ENCODE measurements at places on chromosomes 16 and 17. TPM values are rescaled to one million over a fixed set of nuclear protein-coding genes. Genes with fewer than 3 reads are reported as not detected.

Gene SPPL2C
- total RNA-seq, result not detected

Gene CHST4
- not detected for total RNA-seq

Gene WIPI1
- total RNA-seq, result 14.1 TPM

Gene FNDC8
- not detected for total RNA-seq

Gene PRRT2
- 18.6 TPM for total RNA-seq

Gene MAP2K6
- total RNA-seq, result 48.4 TPM

Gene TBC1D3E
- total RNA-seq, result not detected

DNA sequence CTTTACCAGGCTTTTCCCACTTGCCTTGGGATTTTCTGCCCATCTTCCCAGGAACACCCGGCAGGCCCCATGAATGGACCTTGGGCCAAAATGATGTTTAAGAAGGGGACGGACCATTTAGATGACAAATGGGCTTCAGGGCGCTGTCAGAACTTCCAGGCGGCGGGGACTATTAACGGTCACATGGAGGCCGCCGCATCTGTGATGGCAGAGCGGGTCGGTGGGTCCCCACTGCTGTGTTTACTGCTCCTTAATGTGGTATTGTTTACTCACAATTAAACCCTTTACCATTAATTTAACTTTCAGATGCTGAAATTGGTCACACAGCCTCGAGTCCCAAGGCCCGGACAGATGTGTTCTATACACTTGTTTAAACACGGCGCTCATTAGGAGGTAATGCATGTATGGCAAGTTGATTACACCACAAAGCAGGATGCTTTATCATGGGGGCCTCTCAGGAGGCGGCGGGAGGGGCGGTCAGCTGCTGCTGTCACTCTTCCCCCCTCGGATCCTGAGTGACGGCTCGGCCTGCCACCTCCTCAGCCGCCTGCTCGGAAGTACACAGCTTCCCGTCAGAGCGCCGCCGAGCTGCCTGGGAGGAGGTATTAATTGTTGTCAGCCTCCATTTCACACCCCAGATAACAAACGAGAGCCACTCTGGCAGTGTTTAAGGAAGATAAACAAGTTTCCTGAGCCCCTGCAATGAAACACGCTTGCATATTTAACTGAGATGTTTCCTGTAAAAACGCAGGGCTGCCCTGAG, 83.9 kb upstream of the IRX3 start:
- peaks cover 48% of the 10 kb centered on the region for H3K27me3 ChIP-seq
- peak overlapping the region; percentile 22 for H3K4me3 ChIP-seq
- H3K4me1 ChIP-seq, result peaks cover 39% of the 10 kb centered on the region
- H3K36me3 ChIP-seq, result no peaks in the 10 kb centered on the region
- H3K27ac ChIP-seq, result peak overlapping the region; percentile 87
- no peak for DNase-seq

DNA sequence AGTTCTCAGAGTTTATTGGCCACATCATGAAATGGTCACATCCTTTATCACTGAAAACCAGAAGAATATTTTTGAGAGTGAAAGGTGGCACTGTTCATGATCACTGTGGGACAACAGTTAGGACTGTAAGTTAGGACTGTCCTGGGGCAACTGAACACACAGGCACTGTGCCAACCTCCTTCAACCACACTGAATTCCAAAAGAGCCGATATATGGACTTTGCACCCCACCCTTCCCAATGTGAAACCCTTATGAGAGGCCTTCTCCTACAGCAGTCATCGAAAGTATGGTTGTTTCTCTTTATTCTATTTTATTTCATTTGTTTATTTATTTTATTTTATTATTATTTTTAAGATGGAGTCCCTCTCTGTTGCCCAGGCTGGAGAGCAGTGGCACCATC, 353.5 kb downstream of the TOX3 start:
- no peak for DNase-seq
- H3K27ac ChIP-seq, result no peak overlapping the region
- no peak overlapping the region for H3K4me3 ChIP-seq
- H3K36me3 ChIP-seq, result no peaks in the 10 kb centered on the region
- no peaks in the 10 kb centered on the region for H3K27me3 ChIP-seq
- peaks cover 10% of the 10 kb centered on the region for H3K4me1 ChIP-seq

GRCh38 chr17:82553210-82553930, 33.8 kb downstream of the FOXK2 start:
- DNase-seq, result no peak
- no peak overlapping the region for H3K27ac ChIP-seq
- H3K4me3 ChIP-seq, result no peak overlapping the region
- H3K27me3 ChIP-seq, result no peaks in the 10 kb centered on the region

DNA sequence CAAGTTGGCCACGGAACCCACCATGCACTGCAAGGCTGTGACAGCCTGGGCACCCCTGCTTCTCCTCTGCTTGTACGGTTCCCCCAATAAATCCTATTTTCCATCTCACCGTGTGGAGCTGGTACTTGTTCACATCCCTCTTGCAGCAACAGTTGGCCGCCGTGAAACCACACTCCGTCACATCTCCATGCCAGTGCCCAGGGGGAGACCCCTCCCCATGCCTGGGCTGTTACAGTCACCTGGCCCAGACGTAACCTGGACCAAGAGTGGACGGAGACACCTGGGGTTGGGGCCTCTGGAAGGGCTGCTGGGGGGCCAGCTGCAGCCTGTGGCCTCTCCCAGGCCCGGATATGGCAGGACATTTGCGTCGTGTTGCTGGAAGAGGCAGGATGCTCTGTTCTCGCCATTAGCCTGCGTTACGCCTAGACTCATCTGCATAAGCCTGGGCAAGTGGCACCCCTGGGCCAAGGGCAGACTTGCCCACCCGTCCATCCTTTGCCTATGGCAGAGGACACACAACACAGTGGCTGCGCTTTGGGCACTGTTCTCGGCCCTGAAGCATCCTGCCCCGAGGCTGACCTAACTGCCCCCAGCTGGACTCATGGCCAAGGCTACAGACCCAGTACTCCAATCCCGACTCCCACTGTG, 14.2 kb upstream of the KREMEN2 start:
- H3K36me3 ChIP-seq, result peaks cover 7% of the 10 kb centered on the region
- no peak overlapping the region for H3K4me3 ChIP-seq
- H3K27me3 ChIP-seq, result no peaks in the 10 kb centered on the region
- H3K27ac ChIP-seq, result no peak overlapping the region

- H3K27me3 ChIP-seq, result peaks cover 6% of the 10 kb centered on the region
- DNase-seq, result no peak
- H3K4me1 ChIP-seq, result peaks cover 17% of the 10 kb centered on the region
- H3K27ac ChIP-seq, result no peak overlapping the region
- H3K36me3 ChIP-seq, result no peaks in the 10 kb centered on the region
- H3K4me3 ChIP-seq, result no peak overlapping the region
These were observed 284.4 kb downstream of the FOXL1 start for GRCh38 chr16:86862595-86863280.

- H3K4me3 ChIP-seq, result no peak overlapping the region
- DNase-seq, result no peak
- H3K27me3 ChIP-seq, result no peaks in the 10 kb centered on the region
- no peak overlapping the region for H3K27ac ChIP-seq
These were observed 69.8 kb upstream of the METRNL start for GRCh38 chr17:83009414-83010205.

DNA sequence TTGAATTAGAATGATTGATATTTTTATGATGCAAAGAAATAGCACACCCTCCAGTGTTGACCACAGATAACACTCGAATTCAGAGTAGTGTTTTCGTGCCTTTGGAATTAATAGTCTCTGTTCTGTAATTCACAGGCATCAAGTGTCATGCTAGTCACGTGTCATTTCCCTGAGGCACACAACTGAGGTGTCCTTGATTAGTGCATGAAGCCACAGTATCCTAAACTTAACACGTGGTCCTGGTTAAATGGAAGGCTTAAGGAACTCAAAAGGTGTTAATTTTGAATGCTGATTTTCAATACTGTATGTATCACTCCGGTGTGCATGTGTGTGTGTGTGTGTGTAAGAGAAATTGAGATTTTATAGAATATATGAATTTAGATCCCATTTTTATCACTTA, 625.6 kb downstream of the TMEM114 start:
- no peak overlapping the region for H3K27ac ChIP-seq
- no peak overlapping the region for H3K4me3 ChIP-seq
- H3K27me3 ChIP-seq, result peaks cover 3% of the 10 kb centered on the region
- DNase-seq, result no peak
- H3K4me1 ChIP-seq, result no peaks in the 10 kb centered on the region
- H3K36me3 ChIP-seq, result no peaks in the 10 kb centered on the region

DNA sequence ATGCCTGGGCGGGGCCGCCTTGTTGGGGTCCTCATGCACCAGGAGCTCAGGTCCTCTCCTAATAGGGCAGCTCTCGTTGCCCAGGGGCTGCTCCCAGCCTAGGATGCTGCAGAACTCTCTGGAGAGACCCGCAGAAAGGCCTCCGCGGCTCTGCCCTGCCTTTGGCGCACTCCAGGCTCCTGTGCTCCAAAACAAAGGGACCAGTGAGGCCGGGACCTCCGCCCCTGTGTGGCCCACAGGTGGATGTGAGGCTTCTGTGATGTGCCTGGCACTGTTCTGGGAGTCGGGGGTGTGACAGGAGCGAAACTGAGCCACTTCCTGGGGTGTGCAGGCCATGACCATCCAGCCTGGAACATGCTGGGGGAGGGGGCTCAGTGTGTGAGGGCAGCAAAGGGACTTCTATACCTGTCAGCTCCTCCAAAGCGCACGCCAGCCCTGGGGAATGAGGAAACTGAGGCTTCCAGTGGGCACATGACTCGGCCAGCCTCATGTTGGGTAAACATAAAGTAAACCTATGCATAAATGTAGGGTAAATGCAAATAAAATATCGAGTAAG, 153.2 kb downstream of the IRF8 start:
- no peaks in the 10 kb centered on the region for H3K36me3 ChIP-seq
- no peak for DNase-seq
- peaks cover 18% of the 10 kb centered on the region for H3K27me3 ChIP-seq
- H3K4me3 ChIP-seq, result no peak overlapping the region
- no peak overlapping the region for H3K27ac ChIP-seq

- DNase-seq, result peak; percentile 93
- H3K4me3 ChIP-seq, result peak overlapping the region; percentile 85
- H3K27ac ChIP-seq, result peak overlapping the region; percentile 95
These were observed 15.7 kb downstream of the ETV4 start for GRCh38 chr17:43530288-43531081.

DNA sequence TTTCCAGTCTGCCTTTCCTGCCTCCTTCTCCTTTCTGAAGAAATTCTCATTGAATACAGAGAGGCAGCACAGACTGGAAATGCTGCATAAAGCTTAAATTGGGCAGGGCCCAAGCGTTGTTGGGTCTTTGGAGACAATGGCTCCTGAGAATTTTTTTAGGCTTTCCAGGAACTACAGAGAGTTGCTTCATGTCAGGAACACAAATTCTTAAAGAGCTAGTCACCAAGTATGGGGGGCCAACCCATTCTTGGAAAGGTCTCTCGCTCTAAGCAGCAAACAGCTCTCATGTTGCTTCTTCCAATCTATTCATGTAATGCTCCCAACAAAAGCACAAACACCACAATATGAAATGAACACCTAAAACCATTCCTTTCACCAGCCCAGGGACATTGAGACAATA, 6.9 kb downstream of the HNF1B start:
- no peak overlapping the region for H3K4me3 ChIP-seq
- no peak for DNase-seq
- peaks cover 92% of the 10 kb centered on the region for H3K27me3 ChIP-seq
- H3K4me1 ChIP-seq, result peaks cover 4% of the 10 kb centered on the region

- no peak overlapping the region for H3K27ac ChIP-seq
- no peak overlapping the region for H3K4me3 ChIP-seq
- peaks cover 19% of the 10 kb centered on the region for H3K36me3 ChIP-seq
- no peak for DNase-seq
- H3K4me1 ChIP-seq, result peaks cover 18% of the 10 kb centered on the region
These were observed 47.5 kb downstream of the ADCY7 start for GRCh38 chr16:50313596-50314478.

GRCh38 chr17:8572764-8573163, 57.8 kb downstream of the MYH10 start:
- H3K4me1 ChIP-seq, result no peaks in the 10 kb centered on the region
- no peak for DNase-seq
- no peak overlapping the region for H3K27ac ChIP-seq
- H3K4me3 ChIP-seq, result no peak overlapping the region
- H3K36me3 ChIP-seq, result peaks cover 34% of the 10 kb centered on the region

- no peak within 1 kb of the TSS for H3K27ac ChIP-seq
- peaks cover 28% of the 10 kb centered on the region for H3K4me1 ChIP-seq
- peaks cover 88% of the 10 kb centered on the region for H3K27me3 ChIP-seq
- H3K36me3 ChIP-seq, result no peaks in the 10 kb centered on the region
These were observed at the start of gene CDH8 for GRCh38 chr16:62036101-62036801. Gene CDH8, minus strand, starts transcription at chr16:62036438. Its CDS starts 15,035 bp downstream, at chr16:62021403.

DNA sequence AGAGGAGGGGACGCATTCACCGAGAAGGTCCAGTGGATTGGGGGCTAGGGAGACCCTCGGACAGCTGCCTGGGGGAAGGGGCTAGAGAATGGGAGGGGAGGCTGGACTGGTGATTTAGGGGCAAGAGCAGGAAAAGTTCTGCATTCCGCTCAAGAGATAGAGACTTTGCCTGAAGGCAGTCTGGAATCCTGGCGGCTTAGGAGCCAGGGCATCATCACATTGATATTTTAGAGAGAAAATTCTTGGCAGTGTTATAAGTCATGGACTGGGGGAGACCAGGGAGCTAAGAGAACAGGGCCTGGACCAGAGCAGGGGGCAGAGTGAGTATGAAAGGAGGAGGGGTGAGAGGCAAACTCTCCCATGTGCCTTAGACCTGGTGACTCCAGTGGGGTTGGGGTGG, 35.8 kb downstream of the MSI2 start:
- H3K27me3 ChIP-seq, result no peaks in the 10 kb centered on the region
- peaks cover 79% of the 10 kb centered on the region for H3K4me1 ChIP-seq
- H3K27ac ChIP-seq, result peak overlapping the region; percentile 47
- peak overlapping the region; percentile 21 for H3K4me3 ChIP-seq
- DNase-seq, result no peak

DNA sequence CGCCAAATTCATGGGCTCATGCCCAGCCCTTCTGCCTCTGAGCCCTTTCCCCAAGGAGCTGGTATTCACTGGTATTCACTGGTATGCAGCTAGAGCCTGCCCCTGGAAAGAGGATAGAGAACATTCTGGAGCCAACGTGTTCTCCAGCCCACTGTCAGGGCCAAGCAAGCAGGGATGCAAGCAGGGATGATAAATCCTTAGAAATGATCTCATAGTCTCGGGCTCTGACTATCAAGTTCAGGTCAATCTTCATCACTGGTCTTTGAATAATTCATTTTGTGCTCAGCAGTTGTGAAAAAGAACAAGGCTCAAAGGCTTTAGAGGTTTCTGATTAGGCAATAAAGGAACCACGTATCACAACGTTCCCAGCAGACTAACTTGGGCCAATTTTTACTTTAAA, 57.3 kb downstream of the CACNG5 start:
- peaks cover 5% of the 10 kb centered on the region for H3K4me1 ChIP-seq
- no peak overlapping the region for H3K4me3 ChIP-seq
- H3K36me3 ChIP-seq, result no peaks in the 10 kb centered on the region
- H3K27ac ChIP-seq, result no peak overlapping the region

- no peaks in the 10 kb centered on the region for H3K36me3 ChIP-seq
- peaks cover 3% of the 10 kb centered on the region for H3K4me1 ChIP-seq
- no peaks in the 10 kb centered on the region for H3K27me3 ChIP-seq
- H3K27ac ChIP-seq, result no peak overlapping the region
- H3K4me3 ChIP-seq, result no peak overlapping the region
These were observed 16.8 kb downstream of the IL4R start for GRCh38 chr16:27330542-27330941.

Measured in neural crest cell (in vitro differentiated cells).